ENCODE measurements at places on chromosomes 11 and 22. TPM values are rescaled to one million over a fixed set of nuclear protein-coding genes. Genes with fewer than 3 reads are reported as not detected.

- DNase-seq = no peak
Measured at GRCh38 chr11:124740277-124740882, 638 bp downstream of the NRGN start.

DNA sequence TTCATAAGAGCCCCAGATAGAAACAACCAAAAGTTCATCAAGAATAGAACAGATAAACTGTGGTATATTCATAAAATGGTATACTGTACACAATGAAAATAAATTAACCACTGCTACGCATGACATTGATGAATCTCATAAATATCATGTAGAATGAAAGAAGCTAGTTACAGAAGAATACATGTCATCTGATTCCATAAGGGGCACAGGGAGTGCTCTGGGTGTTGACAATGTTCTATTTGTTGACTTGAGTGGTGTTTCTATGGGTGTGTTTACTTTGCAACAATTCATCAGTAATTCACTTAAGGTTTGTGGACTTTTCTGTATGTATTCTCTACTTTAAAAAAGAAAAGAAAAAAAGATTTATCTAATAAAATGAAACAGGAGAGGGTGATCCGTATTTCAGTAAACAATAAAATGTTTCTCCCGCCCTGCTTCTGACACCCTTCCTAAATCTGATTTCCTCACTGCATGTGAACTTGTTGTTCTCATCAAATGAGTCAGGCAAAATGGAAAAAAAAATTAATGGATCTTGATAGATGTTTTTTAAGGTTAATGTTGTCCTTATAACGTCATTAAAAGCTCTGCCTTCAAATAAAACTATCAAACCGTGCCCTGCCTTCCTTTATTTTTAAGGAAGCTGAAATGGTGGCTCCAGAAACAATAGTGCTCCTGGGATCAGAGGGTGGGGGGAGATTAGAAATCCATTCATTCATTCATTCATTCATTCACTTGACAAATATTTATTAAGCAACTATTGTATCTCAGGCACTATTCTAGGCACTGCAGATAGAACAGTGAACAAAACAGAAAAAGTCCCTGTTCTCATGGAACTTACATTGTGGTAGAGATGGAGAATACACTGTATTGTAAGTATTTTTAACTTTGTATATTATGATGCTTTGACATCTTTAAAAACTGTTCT, 77.2 kb upstream of the CD44 start:
- no peak for DNase-seq

DNA sequence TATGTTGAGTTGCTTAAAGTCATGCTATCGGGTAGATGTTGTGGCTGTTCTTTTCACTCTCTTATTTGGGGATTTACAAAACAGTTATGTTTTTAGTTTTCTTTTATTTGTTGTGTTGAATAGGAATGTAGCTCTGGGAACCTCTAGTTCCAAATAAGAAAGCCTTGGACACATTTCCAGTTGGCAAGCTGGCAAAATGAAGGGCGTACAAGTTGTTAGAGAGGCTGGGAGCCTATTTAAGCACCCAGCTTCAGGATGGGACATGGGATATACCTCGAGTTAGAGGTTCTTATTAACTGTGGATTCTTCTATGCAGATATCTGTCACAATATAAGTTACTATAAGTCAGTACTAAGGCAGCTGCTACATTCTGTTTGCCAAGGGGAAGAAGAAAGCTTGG, 22.8 kb downstream of the PPARA start:
- DNase-seq = no peak

GRCh38 chr11:88013508-88014065, 161.7 kb downstream of the RAB38 start:
- DNase-seq = no peak

- no peak for DNase-seq
Measured at GRCh38 chr11:128509621-128510389, 77.6 kb downstream of the ETS1 start.

GRCh38 chr22:27129266-27129665, 471.9 kb downstream of the MIAT start:
- DNase-seq = no peak

DNA sequence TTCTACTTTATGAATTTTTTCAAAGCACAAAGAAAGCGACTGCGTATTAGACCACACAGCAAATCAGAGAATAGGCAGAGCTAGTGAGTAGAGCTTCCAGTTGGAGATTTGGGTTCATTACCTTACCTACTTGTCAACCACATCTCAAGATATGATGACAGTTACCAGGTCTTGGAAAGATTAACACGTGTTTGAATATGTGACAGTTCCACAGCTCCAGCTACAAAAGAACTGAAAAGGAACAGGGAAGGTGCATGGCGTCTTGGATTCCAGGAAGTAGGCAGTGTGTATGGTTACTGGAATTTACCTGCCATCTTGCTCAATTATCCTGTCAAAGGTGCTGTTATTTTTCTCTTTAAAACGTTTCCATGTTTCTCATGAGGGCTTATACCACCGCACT, 5.3 kb downstream of the TIRAP start:
- DNase-seq = no peak

GRCh38 chr11:127255209-127255608, 254.6 kb upstream of the KIRREL3 start:
- DNase-seq = no peak

DNA sequence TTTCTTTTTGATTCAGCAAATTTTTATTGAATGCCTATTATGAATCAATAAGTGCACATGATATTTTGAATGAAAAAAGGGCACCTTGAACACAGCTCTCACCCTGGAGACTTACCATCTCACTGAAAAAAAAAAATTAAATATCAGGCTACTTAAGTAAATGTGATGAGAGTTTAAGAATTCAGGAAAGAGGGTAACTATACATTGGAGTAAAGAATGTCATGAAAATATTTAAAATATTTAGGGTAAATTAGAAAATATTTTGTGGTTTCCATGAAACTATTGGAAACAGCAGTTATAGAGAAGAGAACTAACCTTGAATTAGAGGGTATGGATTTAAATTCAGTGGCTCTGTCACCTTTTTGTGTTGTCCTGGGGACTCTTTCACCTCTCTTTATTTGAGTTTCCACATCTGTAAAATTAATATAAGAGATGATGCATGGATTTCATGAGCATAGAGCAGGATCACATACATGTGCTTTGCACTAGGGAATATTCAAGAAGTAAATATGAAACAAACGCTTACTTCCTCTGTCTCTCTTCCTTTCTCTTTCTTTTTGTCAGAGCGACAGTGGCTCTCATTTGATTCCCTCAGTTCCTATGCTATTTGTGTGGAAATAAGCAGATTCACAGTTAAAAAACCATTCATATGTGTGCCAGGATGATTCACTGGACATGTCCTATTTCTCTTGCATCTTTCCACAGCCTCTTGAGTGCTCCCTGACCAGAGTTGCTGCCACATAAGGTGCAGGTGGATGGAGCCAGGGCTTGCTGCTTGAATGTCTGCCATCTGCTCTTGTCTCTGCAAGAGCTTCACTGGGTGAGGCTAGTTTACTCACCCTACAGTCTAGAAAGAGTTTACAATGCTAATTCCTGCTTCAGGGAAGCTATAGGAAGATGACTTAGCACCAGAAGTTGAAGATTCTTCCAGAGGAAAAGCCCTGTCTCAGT, 533.1 kb downstream of the ETS1 start:
- no peak for DNase-seq

DNA sequence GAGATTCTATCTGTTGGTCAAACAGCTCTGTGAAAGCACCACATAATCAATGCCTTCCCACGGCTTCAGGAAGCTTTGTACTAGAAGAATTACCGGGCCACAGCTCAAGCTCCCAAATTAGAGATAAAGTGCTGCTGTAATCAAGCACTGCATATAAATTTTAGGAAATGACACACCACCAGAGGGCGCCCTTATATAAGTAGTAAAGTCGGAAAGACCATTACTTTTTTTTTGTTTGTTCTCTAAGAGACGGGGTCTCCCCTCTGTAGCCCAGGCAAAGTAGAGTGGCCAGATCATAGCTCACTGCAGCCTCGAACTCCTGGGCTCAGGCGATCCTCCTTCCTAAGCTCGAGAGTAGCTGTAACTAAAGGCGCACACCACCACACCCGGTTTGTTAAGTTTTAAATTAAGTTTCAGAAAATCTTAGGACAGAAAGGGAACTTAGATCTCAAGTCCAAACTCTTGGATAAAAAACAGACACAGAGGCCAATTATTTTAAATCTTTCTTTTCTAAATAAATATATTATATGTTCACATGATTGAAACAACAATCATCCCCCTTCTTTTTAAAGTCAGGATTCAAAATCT, 32.6 kb downstream of the PRCP start:
- DNase-seq = peak; percentile 32

DNA sequence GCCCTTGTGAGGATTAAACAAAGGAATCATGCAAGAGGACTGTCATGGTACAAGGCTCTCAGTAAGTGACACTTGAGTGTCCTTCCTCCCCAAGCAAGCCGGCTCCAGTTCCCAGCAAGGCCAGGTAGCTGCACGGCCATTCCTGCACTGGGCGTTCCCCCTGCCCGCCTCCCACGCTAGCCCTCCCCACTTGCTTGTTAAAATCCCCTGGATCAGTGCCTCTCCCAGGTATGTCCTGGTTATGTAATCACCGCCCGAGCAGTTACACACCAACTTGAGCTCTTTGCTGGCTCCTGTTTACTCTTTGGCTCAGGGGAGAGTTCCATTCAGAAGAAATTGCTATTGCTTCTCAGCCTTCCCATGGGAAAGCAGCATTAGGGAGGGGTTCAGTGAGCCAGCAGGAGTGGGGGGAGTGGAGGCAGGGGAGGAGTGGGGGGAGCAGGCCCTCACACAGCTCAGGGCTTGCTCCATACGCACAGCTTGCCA, 19.4 kb upstream of the MYEOV start:
- DNase-seq = no peak

DNA sequence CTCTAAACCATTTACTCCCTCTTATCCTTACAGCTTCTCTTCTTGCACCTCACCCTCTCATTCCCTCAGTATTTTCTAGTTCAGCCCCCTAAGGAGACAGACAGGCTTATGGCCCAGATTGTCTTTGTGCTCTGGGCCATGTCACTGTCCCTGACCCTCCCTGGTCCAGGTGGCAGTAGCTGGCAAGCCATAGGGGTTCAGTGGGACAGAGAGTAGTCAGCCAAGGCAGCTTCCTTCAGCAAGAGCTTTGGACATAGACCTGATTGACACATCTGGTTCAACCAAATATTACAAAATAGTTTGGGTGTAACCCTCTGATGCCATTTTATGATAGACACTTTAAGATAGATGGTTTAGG, 53.9 kb downstream of the NCAM1 start:
- no peak for DNase-seq

DNA sequence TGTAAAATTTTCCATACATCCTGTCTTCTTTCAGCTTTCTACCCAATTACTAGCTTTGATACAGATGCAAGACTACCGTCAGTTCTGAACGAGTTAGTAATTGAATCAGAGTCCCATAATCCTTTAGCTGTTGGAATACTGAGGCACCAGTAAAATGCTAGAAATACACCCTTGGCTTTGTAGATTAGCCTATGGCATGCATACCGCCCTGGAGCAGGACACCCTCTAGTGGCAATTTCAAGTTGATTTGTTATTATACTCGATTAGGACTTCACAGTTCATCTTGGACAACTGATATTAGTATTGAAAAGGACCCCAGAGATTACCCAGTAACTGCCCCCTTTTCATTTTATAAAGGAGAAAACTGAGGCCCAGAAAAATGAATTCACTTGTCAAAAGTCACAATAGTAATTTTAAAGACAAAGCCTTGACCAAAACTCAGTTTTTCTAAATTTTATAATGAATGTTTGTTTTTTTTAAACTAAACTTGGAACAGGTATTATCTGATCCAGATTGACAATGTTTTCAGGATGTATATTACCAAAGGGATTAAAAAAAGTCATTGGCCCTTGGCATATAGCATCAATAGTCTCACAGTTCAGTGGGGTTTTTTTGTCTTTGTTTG, 72.6 kb downstream of the HIPK3 start:
- no peak for DNase-seq

- DNase-seq = peak; percentile 71
Measured at GRCh38 chr11:123186286-123186685, 8.8 kb downstream of the CLMP start.

KRTAP5-11 gene
- not detected for total RNA-seq

DNAJB13 gene
- total RNA-seq = not detected

RANGAP1 gene
- 251 TPM for total RNA-seq

TRIM49 gene
- not detected for total RNA-seq

TYMP gene
- 7.6 TPM for total RNA-seq

Measured in epithelial cell of proximal tubule (primary cell).